ENCODE measurements at places on chromosomes 1 and 21.

DNA sequence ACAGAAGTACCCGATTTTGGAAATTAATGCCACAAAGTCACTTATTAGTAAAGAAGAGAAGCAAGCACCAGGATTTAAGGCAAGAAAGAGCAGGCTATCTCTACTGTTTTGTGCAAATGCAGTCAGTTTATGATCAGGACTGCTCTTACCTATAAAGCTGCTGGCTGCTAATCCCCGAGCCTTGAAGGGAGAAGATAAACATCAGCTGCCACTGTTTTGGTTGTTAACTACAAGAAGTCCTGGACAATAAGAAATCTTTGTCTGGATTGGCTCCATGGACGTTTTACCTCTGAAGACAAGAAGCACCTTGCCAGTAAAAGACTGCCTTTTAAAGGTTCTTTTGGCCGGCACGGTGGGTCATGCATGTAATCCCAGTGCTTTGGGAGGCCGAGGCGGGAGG is 21.4 kb downstream of the FRRS1 start:
- DNase-seq, result no peak

- no peak for DNase-seq
Observed at GRCh38 chr1:107491582-107491981, 350.7 kb downstream of the NTNG1 start.

GRCh38 chr1:112878321-112878720 is 77.7 kb downstream of the SLC16A1 start:
- DNase-seq, result peak; percentile 44

GRCh38 chr1:207414606-207415108 is 39.5 kb upstream of the CR2 start:
- DNase-seq, result no peak

- no peak for DNase-seq
Observed at GRCh38 chr21:36709030-36709867, 10.3 kb downstream of the SIM2 start.

DNA sequence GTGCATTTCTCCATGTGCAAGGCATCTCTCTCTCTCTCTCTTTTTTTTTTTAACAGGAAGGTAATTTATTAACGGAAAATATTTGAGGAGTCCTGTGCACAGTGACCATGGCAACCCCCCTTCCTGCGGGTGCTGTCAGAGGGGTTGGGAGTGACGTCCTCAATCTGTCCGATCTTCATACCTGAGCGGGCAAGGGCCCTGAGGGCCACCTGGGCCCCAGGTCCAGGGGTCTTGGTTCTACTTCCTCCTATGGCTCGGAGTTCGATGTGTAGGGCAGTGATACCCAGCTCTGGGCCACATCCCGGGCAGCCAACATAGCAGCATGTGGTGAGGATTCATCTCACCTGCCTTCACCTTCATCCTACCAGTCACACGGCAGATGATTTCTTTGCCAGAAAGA is 11.0 kb downstream of the MAPKAPK2 start:
- DNase-seq, result no peak

DNA sequence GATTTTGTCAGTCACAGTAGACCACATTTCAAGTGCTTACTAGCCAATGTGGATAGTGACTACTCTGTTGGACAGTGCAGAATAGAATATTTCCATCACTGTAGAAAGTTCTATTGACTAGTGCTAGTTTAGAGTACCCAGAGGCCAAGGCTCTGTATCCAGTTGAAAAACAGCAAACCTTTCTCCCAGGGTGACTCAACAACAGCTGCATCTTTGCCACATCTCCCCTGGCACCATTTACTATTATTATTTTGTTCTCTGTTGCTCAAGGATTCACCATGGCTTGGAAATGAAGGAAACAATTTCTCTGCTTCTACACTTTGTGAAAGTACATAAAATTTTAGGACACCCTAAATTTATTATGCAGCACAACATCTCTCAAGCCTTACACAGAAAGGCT is 85.3 kb upstream of the WDR26 start:
- no peak for DNase-seq

DNA sequence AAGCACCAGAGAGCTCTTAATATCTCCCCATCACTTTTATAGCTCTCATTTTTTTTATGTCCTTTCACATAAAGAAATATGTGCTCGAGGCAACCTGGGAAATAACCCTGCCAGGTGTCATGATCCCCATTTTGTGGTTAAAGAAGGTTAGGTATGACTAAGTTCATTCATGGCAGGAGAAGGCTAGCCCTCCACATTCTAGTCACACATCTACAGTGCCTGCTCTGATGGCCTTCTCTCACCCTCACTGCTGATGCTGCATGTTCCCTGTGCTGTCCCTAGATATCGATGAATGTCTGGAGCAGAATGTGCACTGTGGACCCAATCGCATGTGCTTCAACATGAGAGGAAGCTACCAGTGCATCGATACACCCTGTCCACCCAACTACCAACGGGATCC is 187.5 kb downstream of the TPR start:
- DNase-seq, result no peak

DNA sequence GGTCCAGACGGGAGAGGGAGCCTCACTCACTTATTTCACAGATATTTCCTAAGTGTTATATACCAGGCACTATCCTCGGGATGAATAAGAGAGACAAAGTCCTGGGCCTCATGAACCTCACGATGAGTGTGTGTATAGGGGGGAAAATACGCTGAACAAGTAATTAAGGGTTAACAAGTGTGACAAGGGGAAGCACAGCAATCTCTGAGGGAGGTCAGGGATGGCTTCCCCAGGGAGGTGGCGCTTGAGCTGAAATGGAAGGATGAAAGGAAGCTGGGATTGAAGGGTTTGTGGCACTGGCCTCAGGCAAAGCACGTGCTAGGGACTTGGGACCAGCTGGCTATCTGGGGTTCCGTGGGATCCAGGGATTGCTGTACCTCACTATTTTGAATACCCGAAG is 46.4 kb upstream of the SYNC start:
- DNase-seq, result no peak

DNA sequence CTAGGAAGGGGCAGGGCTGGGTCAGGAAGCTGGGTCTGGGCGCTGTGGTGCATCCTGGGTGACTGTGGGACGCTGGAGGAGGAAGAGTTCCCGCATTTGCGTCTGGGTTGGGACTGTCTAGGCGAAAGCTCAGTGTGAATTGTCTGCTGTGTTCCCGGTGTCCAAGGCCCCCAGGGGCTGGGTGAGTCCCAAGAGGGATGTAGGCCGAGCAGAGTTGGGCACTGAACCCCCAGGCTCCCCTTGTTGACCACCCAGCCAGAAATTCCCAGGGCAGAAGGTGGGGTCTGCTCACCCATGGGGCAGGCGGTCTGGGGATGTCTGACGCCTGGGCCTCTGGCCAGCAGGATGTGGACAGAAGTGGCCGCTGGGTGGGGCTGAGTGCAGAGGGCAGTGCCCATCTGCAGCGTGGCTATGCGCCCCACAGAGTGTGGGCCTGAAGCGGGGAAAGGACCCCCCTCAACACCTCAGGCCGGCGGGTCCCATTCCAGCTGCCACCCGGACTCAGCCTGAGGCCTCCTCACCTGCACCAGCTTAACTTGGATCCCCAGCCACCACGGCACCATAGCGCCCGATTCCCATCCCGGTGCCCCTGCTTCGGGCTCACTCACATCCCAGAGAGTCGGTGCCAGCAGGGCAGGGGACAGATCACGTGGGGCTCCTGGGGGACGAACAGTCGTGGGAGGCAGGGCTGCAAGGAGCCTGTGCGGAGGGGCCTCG is 37.0 kb upstream of the POFUT2 start:
- no peak for DNase-seq

- no peak for DNase-seq
Observed at GRCh38 chr21:26752849-26753248, 92.4 kb downstream of the ADAMTS1 start.

DNA sequence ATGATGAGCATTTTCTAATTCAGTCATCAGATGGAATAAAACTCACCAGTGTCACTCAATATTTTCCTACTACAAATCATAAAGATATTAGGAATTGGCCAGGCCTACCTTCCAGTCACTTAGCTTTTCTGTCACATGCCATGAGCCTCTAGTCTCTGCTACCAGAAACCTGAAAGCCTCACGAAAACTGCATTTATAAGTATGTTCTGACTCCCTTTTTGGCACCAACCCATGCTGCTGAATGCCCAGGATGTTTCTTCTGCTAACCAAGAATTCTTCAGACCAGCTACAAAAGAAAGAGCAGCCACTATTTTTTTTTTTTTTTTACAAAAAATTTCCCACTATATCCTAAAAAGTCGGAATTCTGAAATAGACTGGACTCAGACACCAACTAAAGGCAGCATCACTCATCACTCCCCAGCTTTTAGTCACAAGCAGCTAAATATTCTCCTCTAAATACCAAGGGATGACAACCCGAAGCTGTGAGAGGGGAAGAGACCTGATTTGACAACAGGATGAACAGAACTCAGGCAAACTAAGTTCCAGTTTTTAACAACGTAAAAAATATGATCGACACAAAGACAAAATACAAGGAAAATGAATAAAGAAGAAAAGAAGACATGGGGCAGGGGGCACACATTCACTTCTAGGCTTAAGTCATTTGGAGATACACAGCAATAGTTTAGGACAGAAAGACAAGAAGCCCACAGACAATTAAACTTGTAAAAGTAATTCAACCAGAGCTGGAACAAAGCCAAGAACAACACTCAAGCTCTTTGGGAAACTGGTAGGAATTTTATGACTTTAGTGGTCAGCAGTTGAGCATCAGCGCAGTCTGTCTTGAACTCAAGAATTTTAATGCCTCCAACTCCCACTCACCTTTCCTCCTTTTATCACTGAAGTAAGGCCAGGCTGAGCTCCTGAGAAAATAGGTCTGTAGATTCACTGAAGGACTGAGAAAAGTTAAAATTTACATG is 1.7 kb downstream of the DCAF8 start:
- DNase-seq, result peak; percentile 64

Data from pons (tissue), 1 donor.